ENCODE measurements at places on chromosomes 1 and 21.

DNA sequence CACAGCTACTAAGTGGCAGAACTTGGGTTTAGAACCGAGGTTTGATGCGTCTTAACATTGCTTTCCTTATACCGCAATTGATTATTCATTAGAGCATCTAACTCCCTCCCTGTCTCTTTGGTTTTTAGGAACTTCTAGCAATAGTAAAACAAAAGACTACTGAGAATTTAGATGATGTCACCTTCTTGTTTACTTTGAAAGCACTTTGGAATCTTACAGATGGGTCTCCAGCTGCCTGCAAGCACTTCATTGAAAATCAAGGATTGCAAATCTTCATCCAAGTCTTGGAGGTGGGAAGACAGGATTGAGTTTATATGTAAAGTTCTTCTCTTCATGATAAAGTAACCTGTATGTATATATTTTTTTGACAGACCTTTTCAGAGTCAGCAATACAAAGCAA is 35.0 kb downstream of the ZYG11A start:
- DNase-seq: no peak

DNA sequence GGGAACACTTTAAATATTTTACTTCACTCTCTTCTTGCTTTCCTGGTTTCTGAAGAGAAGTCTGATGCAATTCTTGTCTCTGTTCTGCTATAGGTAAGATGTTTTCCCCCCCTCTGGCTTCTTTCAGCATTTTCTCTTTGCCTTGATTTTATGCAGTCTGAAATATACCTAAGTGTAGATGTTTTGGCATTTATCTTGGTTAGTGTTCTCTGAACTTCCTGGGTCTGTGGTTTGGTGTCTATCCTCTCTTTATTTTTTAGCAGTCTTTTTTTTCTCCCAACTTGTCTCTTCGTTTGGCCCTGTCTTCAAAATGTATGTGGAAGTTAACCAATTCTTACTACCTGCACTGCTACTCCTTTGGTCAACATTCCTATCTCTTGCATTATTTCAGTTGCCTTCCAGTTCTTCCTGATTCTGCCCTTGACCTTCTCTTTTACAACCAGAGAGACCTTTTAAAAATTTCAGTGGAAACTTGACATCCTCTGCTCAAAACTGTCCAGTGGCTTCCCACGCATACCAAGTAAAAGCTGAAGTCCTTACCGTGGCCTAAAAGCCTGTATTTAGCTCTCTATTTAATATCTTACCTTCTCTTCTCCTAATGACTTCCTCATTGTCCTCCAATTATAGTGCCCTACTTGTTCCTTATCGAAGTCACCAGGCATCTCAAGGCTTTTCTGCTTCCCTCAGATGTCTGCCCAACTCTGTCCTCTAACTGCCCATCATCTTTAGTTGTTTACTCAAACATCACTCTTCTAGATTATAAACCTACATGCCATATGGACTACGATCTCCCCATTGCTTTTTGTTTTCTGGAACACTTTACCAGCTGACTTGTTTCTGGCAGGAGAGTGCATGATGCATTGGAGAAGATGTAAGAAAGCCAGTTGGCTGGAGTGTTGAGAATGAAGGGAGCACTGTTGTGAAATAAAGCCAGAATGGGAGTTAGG is 40.9 kb downstream of the RAP1A start:
- DNase-seq: no peak

DNA sequence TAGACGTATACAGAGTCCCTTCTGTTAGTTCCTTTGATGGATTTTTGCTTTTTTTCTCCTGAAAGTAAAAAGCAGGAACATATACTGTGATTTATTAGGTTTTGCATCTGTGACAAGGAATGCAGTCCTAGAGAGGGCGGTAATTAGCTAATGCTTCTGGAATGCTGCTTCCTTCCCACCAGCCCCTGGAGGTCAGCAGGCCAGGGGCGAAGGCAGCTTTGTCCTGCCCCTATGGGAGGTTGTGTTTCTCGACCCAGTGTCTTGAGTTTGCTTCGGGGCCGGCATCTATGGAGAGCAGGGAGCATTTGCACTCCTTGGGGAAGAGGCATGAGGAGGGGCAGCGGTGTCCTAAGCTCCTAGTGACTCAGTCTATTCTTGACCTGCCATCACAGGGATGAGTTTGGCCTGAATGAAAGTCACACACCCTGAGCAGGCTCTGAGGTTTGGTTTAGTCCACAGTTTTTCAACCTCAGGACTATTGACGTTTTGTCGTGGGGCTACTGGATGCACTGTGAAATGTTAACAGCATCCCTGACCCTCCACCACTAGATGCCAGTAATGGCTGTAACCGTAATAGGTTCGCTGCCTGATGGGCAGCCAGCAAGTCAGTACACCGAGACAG is 85.0 kb upstream of the KCNJ15 start:
- no peak for DNase-seq

- no peak for DNase-seq
Observed at GRCh38 chr1:245079021-245079609, 75.7 kb upstream of the KIF26B start.

- no peak for DNase-seq
Observed at GRCh38 chr1:159979257-159979656, 25.2 kb upstream of the SLAMF9 start.

DNA sequence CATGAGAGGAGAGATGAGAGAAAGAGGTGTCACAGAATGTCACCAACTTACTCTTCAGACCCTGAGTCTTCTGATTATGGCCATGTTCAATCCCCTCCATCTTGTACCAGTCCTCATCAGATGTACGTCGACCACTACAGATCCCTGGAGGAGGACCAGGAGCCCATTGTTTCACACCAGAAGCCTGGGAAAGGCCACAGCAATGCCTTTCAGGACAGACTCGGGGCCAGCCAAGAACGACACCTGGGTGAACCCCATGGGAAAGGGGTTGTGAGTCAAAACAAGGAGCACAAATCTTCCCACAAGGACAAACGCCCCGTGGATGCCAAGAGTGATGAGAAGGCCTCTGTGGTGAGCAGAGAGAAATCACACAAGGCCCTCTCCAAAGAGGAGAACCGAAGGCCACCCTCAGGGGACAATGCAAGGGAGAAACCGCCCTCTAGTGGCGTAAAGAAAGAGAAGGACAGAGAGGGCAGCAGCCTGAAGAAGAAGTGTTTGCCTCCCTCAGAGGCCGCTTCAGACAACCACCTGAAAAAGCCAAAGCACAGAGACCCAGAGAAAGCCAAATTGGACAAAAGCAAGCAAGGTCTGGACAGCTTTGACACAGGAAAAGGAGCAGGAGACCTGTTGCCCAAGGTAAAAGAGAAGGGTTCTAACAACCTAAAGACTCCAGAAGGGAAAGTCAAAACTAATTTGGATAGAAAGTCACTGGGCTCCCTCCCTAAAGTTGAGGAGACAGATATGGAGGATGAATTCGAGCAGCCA is 8.0 kb downstream of the ELOA start:
- no peak for DNase-seq

DNA sequence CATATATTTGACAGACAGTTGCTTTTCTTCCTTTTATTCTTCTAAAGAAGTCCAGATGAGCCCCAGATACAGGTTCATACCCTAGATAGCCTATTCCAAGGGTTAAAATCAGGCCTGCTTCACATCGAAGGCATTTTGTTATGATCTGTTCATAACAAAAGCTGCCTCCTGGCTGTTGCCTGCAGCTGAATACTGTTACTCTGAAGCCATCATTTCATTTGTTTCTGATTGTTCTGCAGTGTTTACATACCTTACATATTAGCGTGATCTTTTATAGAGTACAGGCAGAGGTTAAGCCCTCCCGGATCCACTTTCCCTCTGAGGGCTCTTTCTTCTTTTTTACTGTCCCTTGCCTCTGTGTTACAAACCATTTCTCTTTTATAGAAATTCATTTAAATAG is 219.0 kb upstream of the HOOK1 start:
- no peak for DNase-seq

GRCh38 chr1:228835911-228836310 is 100.6 kb downstream of the RHOU start:
- DNase-seq: no peak
